NCI-H1105 treated with DMSO at 0.1 percent for 48 hours (cell line): ENCODE measurements at places on chromosomes 1 and 21.

DNA sequence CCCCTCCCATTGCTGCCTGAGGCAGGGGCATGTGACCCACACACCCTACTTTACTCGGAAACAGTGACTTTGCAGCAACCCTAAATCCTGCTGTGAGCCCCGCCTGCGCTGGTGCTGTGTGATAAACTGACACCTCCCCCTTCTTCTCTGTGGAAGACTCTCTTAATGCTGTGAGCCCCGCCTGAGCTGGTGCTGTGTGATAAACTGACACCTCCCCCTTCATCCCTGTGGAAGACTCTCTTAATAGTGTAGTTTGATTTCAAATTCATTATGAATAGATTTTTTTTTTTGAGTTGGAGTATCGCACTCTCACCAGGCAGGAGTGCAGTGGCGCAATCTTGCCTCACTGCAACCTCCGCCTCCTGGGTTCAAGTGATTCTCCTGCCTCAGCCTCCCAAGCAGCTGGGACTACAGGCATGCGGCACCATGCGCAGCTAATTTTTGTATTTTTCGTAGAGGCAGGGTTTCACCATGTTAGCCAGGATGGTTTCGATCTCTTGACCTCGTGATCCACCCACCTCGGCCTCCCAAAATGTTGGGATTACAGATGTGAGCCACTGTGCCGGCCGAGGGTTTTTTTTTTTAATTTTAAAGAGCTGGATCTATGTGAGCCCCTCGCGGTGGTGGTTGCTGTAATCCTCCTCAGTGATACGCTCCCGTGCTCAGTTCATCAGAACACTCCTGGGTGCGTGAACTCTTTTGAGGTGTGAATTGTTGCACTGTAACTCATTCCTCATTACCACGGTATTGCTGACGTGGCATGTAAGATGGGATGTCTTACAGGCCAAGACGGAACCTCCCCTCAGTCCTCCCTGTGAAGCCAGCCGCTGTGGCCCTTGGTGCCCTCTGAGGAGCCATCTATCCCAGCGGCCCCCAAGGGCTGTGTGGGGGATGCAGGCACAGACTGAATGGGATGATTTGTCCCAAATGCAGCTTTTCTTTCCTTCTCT is 60.3 kb downstream of the GALNT2 start:
- DNase-seq, result no peak

GRCh38 chr1:23947366-23947765 is 12.3 kb upstream of the PNRC2 start:
- no peak for DNase-seq

DNA sequence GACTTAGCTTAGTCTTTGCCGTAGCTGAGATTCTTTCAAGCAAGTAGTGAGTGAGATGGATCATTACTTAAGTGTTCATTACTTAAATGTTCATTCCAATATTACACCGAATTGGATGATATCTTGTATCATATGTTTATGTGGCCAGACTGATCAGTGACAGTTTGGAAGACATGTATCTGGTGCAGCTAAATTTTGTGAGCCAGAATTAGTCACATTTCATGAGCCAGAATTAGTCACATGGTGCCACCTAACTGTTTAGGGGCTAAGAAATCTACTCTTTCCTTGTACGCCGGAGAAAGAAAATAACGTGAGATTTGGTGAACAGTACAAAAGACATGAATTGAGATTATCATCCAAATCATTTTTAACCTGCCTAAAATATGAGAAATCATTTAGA is 355.6 kb downstream of the USP25 start:
- no peak for DNase-seq

- no peak for DNase-seq
Measured at GRCh38 chr1:219144658-219145315, 28.9 kb upstream of the LYPLAL1 start.
